Psoas muscle (tissue), 8 donors: ENCODE measurements at places on chromosomes 12 and 14. TPM values are rescaled to one million over a fixed set of nuclear protein-coding genes. Genes with fewer than 3 reads are reported as not detected.

Gene CCDC60
- not detected for total RNA-seq

Gene FAR2
- 1.7 TPM for total RNA-seq

GRCh38 chr14:26636561-26636960 lies 38.7 kb upstream of the NOVA1 start:
- DNase-seq = no peak

GRCh38 chr12:49092086-49092815 lies 2.4 kb downstream of the DHH start:
- no peak for DNase-seq
